ENCODE measurements at places on chromosomes 1 and 21.

GRCh38 chr1:119790451-119791198 lies 20.6 kb downstream of the REG4 start:
- H3K36me3 ChIP-seq, result no peaks in the 10 kb centered on the region
- no peak overlapping the region for H3K4me3 ChIP-seq
- no peak overlapping the region for H3K27ac ChIP-seq
- peaks cover 5% of the 10 kb centered on the region for H3K27me3 ChIP-seq
- no peak for DNase-seq

DNA sequence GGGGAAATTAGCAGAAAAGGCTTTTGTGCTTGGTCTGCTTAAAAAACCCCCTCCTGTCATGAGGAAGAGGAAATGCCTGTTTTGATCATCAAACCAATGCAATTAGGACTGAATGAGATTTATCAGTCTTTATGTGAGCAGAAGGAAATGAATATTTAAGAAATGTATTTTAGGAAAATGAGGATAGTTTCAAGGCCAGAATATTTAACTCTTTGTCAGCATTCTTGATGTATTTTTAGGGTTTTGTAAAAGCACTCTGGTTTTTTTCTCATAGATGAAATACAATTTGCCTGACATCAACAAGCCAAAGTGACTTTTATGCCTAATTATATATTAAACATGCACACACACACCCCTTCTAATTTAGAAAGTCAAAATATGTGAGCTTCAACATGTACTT lies 213.8 kb downstream of the GRIK1 start:
- H3K36me3 ChIP-seq, result no peaks in the 10 kb centered on the region
- no peak overlapping the region for H3K27ac ChIP-seq
- DNase-seq, result no peak
- no peaks in the 10 kb centered on the region for H3K4me1 ChIP-seq
- peaks cover under 1% of the 10 kb centered on the region for H3K27me3 ChIP-seq
- no peak overlapping the region for H3K4me3 ChIP-seq

DNA sequence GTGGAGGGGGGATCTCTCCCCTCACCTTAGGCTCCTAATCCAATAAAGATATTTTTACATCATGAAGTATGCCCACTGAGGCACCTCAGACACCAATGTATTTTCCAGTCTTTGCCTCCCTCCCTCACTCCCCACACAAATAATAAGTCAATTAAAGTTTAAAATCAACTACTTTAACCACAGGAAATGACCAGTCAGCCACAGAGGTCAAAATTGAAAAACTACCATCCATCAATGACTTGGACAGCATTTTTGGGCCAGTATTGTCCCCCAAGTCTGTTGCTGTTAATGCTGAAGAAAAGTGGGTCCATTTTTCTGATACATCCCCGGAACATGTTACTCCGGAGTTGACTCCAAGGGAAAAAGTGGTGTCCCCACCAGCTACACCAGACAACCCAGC lies 70.6 kb upstream of the DYNLT5 start:
- no peak overlapping the region for H3K4me3 ChIP-seq
- no peak overlapping the region for H3K27ac ChIP-seq
- no peaks in the 10 kb centered on the region for H3K36me3 ChIP-seq
- no peaks in the 10 kb centered on the region for H3K27me3 ChIP-seq
- no peaks in the 10 kb centered on the region for H3K4me1 ChIP-seq

DNA sequence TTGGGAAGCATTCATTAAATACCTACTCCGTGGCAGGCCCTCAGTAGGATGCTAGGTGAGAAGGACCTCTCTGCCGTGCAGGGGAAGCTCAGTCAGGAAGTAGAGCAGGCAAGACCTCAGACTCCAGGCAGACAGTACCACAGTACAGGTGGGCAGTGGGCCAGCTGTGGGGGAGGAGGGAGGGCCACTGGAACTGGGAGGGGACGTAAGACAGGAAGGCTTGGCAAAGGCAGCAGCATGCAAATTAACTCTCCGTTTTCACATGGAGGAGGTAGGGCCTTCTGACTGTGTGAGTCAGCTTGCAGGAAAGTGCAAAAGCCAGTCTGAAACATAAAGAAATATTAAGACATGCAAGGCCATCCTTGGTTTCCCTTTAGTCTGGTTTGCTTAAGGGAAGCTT lies 157.7 kb downstream of the TRIM33 start:
- H3K27ac ChIP-seq, result no peak overlapping the region
- H3K36me3 ChIP-seq, result no peaks in the 10 kb centered on the region
- no peak overlapping the region for H3K4me3 ChIP-seq
- no peak for DNase-seq
- H3K4me1 ChIP-seq, result no peaks in the 10 kb centered on the region

DNA sequence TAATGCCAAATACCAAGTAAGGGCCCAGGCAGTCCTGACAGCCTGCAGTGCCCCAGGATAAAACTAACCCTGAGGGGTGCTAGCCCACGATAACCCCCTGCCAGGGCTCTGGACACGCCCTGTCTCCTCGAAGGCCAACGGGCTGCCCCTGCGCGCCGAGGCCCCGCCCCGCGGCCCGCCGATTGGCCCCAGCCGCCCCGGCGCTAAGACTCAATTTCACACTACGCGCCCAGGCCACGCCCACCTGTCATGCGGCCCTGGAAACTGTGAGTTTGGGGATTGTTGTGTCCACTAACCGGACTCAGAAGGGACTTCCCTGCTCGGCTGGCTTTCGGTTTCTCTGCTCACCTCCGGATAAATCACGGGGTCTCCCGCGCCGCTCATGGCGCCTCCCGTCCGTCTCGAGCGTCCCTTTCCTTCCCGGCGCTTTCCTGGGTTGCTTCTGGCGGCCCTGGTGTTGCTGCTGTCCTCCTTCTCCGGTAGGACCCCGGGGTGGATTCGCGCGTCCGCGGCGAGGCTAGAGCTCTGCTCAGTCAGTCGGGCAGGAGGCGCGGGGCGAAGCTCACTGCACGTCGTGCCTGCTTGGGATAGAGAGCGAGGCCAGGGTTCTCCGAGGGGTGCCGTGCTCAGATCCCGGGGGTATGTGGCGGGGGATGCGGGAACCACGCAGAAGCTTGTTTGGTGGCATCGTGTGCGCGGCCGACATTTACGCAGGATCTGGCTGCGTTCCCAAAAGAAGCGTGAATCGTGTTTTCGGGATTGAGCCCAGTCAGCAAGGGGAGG lies at the start of gene CR1L:
TSS of gene CR1L (plus strand) at position 282 of the 783 bp plus-strand sequence. CDS start at position 383, 101 bp downstream.
- peaks cover 13% of the 10 kb centered on the region for H3K27me3 ChIP-seq
- DNase-seq, result peak; percentile 82
- H3K4me3 ChIP-seq, result peak within 1 kb of the TSS; percentile 68
- H3K4me1 ChIP-seq, result peaks cover 8% of the 10 kb centered on the region

DNA sequence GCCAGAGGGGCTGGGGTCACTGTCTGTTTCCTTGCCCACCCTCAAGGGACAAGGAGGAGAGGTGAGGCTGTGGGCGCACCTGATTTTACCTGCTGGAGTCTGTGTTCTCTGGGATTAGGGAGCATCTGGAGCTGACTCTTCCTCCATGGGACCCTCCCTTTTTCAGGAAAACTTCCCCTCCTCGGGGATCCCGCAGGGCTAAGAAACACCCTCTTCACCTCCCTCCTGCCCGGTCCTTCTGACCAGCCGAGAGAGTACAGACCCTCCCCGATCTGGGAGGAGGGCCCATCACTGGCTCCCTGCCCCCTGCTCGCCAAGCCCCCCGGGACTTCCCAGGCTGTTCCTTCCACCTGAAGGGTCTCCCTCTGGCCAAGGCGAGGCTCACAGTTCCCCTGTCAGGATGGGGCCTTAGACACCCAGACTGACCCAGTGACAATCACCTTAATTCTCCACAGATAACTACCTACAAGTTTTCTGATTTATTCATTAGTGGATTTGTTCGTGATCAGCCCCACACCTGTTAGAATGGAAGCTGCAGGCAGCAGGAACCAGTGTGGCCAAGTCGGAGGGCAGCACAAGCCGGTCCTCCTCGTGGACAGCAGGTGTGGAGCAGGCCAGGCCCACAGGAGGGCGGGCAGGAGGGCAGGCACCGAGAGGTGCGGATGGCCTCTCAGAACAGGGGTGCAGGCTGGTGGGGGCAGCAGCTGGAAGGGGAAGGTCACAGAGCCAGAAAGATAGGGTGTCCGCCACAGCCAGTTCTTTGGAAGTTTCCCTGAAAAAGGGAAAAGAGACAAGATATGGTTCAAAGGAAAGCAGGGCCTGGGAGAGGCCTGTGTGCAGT lies 15.9 kb upstream of the SAMD11 start:
- peaks cover 9% of the 10 kb centered on the region for H3K4me1 ChIP-seq
- H3K27ac ChIP-seq, result no peak overlapping the region
- no peak for DNase-seq

GRCh38 chr1:42832641-42833240 lies 13.7 kb upstream of the ZNF691 start:
- peaks cover 6% of the 10 kb centered on the region for H3K36me3 ChIP-seq
- no peaks in the 10 kb centered on the region for H3K4me1 ChIP-seq
- no peak overlapping the region for H3K27ac ChIP-seq
- DNase-seq, result no peak
- H3K4me3 ChIP-seq, result no peak overlapping the region
- H3K27me3 ChIP-seq, result no peaks in the 10 kb centered on the region

GRCh38 chr1:66938613-66939012 lies 13.8 kb downstream of the MIER1 start:
- H3K4me1 ChIP-seq, result peaks cover 87% of the 10 kb centered on the region
- peak overlapping the region; percentile 21 for H3K27ac ChIP-seq
- no peak for DNase-seq

GRCh38 chr1:41416552-41417334 lies 55.5 kb downstream of the FOXO6 start:
- DNase-seq, result peak; percentile 66
- no peak overlapping the region for H3K27ac ChIP-seq
- H3K27me3 ChIP-seq, result peaks cover 2% of the 10 kb centered on the region
- H3K36me3 ChIP-seq, result no peaks in the 10 kb centered on the region
- H3K4me1 ChIP-seq, result no peaks in the 10 kb centered on the region

GRCh38 chr1:160437432-160438316 lies 37.3 kb downstream of the VANGL2 start:
- H3K27ac ChIP-seq, result peak overlapping the region; percentile 86
- peak; percentile 16 for DNase-seq
- peak overlapping the region; percentile 70 for H3K4me3 ChIP-seq
- peaks cover 60% of the 10 kb centered on the region for H3K4me1 ChIP-seq
- H3K36me3 ChIP-seq, result peaks cover 24% of the 10 kb centered on the region

GRCh38 chr1:62908168-62908695 lies 124.3 kb downstream of the ATG4C start:
- peaks cover 9% of the 10 kb centered on the region for H3K4me1 ChIP-seq
- DNase-seq, result no peak
- no peak overlapping the region for H3K27ac ChIP-seq
- H3K36me3 ChIP-seq, result no peaks in the 10 kb centered on the region
- H3K4me3 ChIP-seq, result no peak overlapping the region

- H3K4me3 ChIP-seq, result no peak overlapping the region
- H3K4me1 ChIP-seq, result no peaks in the 10 kb centered on the region
- no peak for DNase-seq
- H3K27ac ChIP-seq, result no peak overlapping the region
Measured at GRCh38 chr1:219081943-219082925, 91.4 kb upstream of the LYPLAL1 start.

DNA sequence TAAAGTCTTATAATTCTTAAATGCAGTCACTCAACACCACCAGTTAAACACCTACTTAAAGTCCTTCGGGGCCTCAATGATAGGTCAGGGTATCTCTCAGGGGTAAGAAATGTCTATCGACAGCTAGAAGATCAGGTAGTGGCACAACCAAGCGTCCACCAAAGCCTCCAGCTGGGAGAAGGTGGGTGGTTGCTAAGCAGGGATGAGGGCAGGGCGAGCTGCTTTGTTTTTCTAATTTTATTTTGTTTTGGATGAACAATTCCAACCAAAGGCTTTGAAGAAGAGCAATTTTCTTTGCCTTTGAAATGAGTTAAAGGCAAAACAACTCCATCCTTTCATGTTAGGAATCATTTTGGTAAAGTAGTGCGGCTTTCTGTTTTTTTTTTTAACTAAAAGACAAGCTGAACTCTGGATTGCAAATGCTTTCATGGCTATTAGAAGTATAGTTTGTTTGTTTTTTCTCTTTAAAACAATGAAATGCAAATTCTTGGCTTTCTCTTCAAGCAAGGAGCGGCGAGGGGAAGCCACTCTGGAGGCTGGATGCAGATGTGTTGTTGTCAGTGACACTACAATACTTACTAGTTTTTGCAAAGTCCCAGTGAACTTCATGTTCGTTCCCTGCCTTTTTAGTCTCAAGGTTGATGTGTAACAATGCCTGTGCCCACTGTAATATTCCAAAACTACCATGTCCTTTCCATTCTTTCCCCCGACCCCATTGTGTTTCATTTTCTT lies 106.0 kb downstream of the MRPS6 start:
- H3K27me3 ChIP-seq, result no peaks in the 10 kb centered on the region
- H3K36me3 ChIP-seq, result peaks cover 2% of the 10 kb centered on the region
- H3K4me3 ChIP-seq, result no peak overlapping the region
- no peak overlapping the region for H3K27ac ChIP-seq
- no peaks in the 10 kb centered on the region for H3K4me1 ChIP-seq
- no peak for DNase-seq

GRCh38 chr1:239058190-239058589 lies 328.2 kb upstream of the CHRM3 start:
- H3K4me1 ChIP-seq, result no peaks in the 10 kb centered on the region
- DNase-seq, result no peak

DNA sequence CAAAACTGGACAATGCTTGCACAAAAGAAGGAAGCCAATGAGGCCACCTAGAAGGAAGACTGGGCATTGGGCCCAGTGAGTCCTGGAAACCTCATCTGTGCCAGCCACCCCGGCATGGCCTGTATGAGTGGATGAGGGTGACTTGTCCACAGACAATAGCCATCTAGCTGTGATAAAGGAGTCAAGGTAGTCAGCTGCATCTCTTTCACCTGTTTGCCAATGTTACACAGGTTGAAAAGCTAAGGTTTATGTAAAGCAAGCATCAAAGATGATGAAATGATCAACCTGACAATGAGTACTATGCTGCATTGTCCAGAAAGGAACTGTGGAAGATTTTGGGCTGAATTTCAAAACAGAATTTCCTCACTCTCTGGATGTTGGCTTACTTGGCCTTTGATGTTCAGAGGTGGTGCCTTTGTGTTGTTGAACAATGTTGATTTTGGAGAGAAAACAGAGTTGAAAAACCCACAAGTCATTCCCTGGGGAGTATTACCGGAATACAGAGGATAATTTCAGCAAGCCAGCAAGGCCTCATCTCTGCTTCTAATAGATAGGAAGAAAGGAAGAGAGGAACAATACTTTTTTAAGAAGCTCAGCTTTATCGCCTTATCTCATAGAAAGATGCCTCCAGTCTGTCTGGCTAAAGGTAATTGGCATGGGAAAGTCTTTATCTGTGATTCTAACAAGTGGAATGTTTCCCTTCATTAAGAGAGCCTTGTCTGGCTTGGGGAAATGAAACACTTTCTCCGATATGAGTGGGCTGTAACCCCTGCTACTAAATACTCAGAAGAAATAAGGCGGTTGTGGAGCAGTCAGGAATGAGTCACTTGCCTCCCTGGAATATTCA lies 11.4 kb upstream of the SELE start:
- H3K27me3 ChIP-seq, result peaks cover 7% of the 10 kb centered on the region
- DNase-seq, result no peak
- no peak overlapping the region for H3K4me3 ChIP-seq

GRCh38 chr1:1259951-1260600 lies 13.6 kb upstream of the C1QTNF12 start:
- H3K4me1 ChIP-seq, result peaks cover 2% of the 10 kb centered on the region
- no peak overlapping the region for H3K4me3 ChIP-seq
- peak overlapping the region; percentile 17 for H3K27ac ChIP-seq

DNA sequence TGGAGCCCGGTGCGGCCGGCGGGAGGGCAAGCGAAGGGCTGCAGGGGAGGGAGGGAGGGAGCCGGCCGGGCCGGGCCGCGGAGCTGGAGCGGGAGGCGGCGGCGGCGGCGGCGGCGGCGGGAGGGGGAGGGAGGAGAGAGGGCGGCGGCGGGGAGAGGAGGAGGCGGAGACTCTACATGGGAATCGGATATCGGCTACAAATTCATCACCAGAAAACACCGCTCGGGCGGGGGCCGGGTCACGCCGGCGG lies at the start of gene AKT3:
TSS of gene AKT3 (minus strand) at position 42 of the 250 bp plus-strand sequence. CDS start 7,073 bp downstream, outside the sequence.
- H3K27me3 ChIP-seq, result no peaks in the 10 kb centered on the region
- H3K4me3 ChIP-seq, result peak within 1 kb of the TSS; percentile 91
- no peaks in the 10 kb centered on the region for H3K36me3 ChIP-seq
- peak within 1 kb of the TSS; percentile 96 for H3K27ac ChIP-seq
- H3K4me1 ChIP-seq, result peaks cover 39% of the 10 kb centered on the region
- no peak for DNase-seq
